CD4-positive, alpha-beta T cell treated with Interleukin-17A for 4 hours (primary cell): ENCODE measurements at places on chromosomes 2 and 18.

DNA sequence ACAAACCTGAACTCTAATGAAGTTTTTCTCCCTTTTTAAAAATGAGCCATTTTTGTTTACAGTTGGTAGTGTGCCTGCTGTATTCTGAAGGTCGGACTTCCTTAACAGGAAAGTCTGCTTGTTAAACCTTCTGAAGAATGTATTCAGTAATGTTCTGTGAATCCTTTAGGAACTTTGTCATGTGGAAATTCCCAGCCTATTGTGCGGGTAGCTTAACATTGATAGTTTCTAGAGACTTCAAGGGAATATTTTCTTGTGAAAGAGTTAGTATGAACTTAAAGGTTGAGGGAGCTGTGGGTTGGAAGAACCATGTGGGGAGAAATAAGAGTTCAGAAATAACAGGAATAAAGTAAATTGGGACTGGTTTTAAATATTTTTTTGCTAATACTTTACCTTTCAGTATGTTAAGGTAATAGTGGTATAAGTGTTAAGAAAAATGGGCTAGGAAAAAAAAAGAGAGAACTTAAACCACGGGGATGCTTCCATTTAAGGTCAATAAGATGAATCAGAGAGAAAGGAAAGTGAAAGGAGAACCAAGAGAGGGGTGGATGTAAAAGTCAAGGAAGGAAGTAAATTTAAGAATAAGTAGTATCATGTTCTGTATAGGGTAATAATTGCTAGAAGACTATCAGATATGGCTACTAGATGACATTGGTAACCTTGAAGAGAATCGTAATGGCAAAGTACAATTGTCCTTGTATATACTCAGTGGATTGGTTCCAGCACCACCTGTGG is 90.5 kb downstream of the PMS1 start:
- DNase-seq, result no peak

- no peak for DNase-seq
These were observed 25.9 kb downstream of the BOK start for GRCh38 chr2:241584436-241584835.

GRCh38 chr2:47237375-47238334 is 82.5 kb upstream of the STPG4 start:
- DNase-seq, result no peak

- DNase-seq, result peak; percentile 78
These were observed 45.5 kb downstream of the CDC42EP3 start for GRCh38 chr2:37625796-37626571.

- DNase-seq, result no peak
These were observed 5.5 kb downstream of the MEX3C start for GRCh38 chr18:51192026-51192425.

- DNase-seq, result no peak
These were observed 277.3 kb downstream of the MBD5 start for GRCh38 chr2:148298196-148298595.

DNA sequence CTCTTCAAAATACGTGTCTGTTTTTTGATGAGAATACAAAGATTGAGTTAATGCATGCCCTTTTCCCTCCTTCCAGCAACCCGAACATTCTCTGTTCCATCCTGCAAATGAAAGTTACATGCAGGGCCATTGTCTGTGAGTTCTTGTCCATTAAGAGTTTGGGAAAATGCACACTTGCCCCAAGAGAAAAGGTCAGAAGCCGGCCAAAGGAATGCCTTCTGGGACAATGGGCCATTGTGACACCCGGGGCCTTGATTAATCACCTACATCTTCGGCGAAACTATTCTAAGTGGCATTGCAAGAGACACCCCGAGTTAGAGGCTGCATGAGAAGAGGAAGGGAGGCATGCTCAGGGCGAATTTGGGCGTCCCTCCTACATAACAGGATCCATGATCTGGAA is 73.7 kb upstream of the COPS8 start:
- no peak for DNase-seq

DNA sequence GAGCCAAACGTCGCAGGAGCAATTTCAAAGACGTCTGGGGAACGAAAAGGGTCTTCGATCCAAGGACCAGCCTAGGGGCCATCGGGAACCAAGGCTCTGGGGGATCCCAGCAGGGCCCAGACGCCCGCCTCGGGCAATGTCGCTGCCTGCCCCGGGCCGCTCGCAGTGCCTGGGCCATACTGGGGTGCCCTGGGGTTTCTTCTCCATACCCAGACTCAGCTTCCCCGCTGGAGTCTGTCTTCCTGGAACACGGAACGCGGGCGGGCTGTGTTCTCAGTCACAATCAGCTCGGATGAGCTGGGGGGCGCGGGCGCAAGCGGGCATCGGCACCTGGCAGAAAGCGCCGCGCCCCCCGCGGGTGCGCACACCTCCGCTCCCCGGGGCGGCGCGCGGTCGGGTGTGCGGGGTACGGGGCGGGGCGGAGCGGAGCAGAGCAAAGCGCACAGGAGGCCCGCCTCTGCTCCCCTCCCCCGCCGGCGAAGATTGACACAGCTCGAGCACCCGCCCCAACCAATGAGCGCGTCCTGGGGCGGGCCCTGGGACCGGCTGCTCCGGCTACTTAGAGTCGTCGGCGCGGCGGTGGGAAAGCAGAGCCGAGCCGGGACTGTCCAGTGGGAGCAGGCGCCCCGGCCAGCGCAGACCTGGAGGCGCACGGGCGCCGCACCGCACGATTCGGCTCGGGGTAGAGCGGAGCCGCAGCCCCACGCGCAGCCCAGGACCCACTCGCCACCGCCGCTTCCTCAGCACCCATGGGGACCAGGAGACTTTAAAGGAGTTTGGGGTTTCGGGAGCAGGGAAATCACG is at the start of gene LRATD1:
TSS of gene LRATD1 (plus strand) at position 585 of the 804 bp plus-strand sequence. CDS start 1,263 bp downstream, outside the sequence.
- DNase-seq, result no peak

DNA sequence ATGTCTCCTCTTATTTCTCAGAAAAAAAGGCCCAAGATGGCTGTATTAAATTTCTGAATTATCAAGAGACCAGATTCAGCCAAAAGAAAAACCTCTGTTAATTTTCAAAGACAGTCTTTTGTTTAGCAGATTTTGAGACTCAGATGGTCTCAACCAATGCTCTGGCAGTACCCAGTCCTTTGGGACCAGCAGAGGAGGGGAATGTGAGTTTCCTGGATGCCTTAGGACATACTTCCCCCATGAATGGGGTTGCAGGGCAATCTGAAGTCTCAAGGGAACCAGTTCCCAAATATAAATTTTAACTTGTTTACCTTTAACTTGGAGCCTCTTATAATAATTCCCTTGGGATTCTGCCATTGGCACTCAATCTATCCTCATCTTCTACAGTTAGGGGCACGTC is 107.8 kb upstream of the ZNF521 start:
- DNase-seq, result no peak

DNA sequence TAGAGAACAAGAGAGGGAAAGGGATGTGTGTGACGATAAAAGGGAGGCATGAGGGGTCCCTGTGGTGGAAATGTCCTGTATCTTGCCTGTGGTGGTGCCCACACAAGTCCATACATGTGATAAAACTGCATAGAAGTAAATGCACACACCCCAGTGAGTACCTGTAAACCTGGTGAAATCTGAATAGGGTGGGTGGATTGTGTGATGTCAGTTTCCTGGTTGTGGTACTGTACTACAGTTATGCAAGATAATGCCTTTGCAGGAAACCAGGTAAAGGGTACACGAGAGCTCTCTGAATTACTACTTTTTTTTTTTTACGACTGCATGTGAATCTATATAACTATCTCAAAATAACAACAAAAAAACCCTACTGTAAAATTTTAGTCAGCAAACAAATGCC is 22.1 kb downstream of the SERPINE2 start:
- DNase-seq, result no peak

DNA sequence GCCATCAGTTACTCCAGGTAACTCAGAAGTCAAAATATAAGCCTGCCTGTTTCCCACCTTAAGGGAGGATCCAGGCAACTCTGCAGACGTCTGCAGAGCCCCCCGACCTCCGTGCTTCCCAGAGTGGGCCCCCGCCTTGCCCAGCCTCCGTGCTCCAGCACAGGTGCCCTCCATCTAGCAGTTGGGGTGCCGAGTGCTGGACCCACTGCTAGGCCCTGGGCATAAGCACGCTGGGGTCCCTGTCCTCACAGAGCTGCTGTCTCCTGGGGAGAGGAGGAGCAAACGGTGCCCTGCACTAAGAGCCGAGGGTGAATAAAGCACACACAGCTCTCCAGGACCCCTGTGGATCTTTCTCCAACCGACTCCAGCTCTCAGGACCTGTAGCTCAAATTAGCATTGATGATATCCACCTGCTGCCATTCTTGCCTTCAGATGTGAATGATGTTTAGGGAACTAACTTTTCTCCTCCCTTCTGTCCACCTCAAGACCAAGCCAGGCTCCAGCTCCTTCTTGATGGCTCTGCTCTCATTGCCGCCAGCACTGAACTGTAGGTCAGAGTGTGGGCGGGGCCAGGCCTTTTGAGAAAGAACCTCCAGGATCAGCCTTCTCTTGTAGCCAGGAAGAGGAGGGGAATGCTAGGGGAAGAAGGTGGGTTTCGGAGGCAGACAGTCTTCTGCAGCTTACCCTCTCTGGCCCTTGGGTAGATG is 121.2 kb downstream of the SMAD7 start:
- DNase-seq, result no peak

DNA sequence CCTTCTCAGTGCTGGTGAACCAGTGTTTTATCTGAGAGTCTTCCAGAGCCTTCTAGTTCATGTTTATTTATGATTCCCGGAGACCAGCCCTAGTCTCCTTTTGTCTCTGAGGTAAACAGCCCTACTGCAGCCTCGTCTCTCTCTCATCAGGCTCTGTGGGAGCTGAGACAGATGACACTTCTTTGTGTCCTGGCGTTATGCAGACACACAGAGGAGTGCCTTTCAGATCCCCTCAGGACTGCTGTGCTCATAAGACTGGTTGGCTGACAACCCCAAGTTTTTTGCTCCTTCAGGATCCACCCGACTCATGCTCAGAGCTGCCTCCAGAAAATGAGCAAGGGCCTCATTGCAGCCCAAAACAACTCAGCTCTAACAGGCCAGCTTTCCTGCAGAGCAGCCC is 523.8 kb upstream of the SPHKAP start:
- no peak for DNase-seq

DNA sequence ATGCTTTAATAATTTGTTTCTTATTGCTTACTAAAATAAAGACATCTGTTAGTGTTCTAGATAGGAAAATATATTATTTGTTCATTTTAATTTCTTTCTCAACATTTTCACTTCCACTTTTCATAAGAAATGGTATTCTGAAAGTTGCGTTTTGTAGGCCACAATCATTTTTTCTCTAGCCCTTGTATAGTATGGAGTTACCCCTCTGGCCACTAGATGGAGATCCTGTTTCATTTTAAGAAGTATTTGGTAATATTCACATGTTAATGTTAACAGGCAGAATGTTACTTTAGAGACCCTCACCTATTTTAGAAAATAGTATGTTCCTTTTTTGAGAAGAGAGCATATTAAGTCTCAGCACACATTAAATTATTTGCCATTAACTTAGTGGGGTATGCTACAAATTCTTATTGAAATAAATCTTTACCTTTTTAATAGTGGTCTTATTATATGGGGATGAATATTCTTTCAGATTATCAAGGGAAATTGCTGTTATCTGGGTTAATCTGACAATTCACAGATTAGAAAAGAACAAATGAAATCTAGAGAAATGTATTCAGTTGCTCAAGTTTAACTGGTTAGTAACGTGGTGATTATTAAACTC is 73.9 kb upstream of the TTC27 start:
- no peak for DNase-seq

- DNase-seq, result no peak
These were observed 3.9 kb downstream of the HOXD8 start for GRCh38 chr2:176133389-176133788.

DNA sequence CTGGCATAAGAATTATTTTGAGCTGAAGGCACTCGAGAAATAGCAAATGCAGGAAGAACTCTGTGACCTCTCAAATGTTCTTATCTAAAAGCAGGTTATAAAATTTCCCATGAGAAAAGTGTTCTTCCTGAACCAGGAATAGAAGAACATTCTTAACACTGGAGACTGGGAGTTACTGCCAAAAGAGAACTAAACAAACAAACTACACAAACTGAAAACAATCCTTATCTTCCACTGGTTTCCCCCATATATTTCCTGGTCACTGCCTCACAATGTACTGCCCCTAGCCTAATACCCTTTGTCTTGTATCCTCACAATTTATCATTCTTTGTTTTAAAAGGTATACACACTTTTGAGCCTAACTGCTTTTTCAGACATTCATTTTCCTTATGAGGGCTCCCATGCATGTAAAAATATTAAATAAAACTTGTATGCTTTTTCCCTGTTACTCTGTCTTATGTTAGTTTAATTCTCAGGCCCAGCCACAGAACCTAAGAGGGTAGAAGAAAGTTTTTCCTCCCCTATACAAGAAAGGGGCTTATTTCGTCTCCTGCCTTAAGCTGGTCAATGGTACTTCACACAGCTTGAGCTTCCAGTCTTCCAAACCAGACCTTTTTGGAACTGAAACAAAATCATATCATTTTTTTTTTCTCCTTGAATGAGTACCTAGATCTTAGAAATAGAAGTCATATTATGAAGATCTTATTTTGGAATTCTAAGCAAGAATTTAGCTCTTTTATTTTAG is 110.6 kb downstream of the MSTN start:
- no peak for DNase-seq

DNA sequence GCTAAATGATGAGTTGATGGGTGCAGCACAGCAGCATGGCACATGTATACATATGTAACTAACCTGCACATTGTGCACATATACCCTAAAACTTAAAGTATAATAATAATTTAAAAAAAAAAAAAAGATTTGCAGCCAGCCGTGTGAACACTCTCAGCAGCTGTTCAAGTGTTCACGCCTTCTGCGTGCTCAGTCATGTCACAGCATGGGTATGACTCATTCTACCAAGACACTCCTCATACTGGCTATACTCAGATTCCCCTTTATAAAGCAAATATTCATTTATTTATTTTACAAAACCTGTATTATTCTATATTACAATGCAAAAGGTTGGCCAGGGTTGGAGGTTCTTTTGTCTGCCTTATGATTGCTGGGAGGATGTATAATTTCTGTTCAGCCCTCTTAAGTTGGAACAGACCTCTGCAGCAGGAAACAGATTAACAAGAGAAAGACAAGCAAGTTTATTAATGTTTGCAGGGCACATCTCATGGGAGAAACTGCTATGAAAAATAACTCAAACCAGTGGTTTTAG is 1230.6 kb upstream of the CHAC2 start:
- DNase-seq, result no peak

GRCh38 chr2:177584030-177584692 is 191.6 kb downstream of the AGPS start:
- DNase-seq, result no peak

- DNase-seq, result no peak
These were observed 47.7 kb upstream of the YWHAQ start for GRCh38 chr2:9678544-9678943.

DNA sequence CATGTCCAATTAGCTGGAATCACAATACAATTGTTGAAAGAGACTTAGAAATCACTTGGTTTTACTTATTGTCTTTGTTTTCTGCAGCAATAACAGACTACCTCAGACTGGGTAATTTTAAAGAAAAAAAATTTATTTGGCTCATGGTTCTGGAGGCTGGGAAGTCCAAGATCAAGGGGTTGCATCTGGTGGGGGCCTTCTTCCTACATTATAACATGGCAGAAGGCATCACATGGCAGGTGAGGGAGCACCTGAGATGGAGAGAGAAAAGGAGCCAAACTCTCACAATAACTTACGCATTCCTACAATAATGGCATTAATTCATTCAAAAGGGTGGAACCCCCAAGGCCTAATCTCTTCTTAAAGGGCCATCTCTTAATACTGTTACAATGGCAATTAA is 37.5 kb upstream of the KLHL14 start:
- DNase-seq, result no peak
